ENCODE measurements at places on chromosomes 1 and 21.

- no peak for DNase-seq
Observed at GRCh38 chr1:226002667-226003501, 3.7 kb upstream of the SDE2 start.

DNA sequence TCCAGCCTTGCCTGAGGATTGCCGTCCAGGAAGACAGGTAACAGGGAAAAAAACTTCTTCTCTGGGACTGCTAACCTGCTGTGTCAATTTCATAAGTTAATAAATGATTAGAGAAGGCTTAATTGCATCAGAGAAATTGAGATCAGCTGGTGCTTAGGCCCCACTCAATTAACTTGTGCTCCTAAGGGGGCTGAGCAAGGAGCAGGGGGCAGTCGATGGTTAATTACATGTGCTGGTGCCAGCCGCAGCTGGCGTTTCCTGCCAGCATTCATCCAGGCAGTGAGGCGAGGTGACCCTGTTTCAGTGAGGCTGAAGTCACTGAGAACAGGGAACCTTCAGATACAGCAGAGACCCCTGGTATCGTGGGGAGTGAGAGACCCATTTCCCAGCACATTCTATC, 60.0 kb downstream of the FAM163A start:
- no peak for DNase-seq

DNA sequence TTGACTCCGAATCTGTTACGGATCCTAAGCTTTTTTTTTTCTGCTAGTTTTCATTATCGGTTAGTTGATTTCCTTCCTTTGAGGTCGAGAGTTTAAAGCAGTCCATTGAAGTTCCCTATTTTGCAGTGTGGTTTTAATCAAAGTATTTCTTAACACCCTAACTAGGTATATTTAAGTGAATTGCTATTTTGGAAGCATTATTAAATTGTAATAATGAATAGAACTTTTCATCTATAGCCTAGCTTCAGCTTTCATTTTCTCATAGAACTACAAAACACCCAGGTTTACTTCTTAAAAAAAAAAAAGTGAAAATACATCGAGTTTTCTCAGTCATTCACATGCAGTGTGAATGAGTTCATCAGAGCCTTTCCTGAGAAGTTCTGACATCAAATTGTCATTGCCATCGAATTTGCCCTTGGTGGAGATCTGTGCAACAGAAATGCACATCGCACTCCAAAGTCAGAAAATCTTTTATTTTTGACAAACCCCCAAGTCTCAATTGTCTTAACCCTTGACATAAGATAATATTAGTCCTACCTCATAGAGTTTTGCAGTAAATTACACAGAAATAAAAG, 1.1 kb upstream of the LBR start:
- DNase-seq, result no peak

GRCh38 chr1:68015369-68015768, 35.1 kb downstream of the DIRAS3 start:
- no peak for DNase-seq

DNA sequence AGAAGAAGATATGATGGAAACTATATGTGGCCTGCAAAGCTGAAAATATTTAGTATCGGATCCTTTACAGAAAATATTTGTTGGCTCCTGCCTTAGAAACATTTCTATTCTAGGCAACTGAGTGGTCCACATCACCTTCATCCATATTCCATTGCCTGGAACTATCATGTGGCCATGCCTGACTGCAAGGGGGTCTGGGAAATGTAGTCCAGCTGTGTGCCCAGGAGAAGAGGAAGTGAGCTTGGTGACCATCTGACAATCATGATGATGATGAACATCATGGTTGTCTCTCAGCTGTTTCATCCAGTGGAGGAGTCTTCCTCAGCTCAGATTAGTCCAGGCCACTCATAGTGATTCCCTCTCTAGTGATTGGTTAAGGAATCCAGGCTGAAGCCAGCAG, 61.8 kb upstream of the IFNLR1 start:
- DNase-seq, result no peak

GRCh38 chr1:174156437-174156836, 2.9 kb upstream of the RABGAP1L start:
- DNase-seq, result no peak

GRCh38 chr1:151908228-151908691, 1.1 kb downstream of the THEM4 start:
- DNase-seq, result no peak

GRCh38 chr1:12344596-12345349, 114.9 kb downstream of the VPS13D start:
- DNase-seq, result no peak

DNA sequence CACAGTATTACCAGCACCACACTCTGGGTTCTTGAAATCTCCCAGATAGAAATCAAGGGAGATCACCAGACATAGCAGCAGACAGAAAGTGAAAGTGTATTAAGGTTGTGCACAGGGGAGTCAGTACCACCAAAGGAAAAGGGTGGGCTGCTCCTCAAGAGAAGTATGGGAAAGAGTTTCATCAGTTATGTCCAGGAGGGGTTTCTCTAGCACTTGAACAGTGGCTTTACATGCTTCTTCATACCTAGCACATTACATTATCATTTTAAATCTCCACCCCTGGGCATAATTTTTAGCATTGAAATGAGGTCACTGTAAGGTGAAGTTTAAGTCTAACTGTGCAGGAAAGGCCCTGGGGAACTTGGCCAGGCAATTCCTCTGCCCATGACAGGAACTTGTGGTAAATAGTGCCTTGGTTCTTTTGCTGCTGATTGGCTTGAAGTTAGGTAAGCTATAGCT, 601.0 kb downstream of the NUF2 start:
- DNase-seq, result no peak

DNA sequence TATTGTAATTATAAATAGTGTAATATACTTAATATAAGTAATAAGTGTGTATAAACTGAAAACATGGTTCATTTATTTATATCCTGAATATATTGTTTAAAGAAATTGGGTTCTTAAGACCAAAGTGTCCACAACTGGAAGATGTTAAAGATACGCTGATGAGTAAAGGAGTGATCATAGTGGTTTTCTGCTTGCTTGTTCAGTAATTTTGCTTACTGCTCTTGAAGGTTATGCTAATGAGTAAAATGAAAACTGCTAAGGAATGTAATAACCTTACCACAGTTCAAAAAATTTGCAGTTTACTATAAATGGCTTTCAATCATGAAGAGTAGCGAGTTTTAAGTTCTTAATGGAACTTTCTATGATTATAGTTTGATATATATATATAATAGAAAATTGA, 22.0 kb downstream of the DONSON start:
- no peak for DNase-seq

- DNase-seq, result no peak
Observed at GRCh38 chr1:117627546-117628130, 21.8 kb downstream of the TENT5C start.

- no peak for DNase-seq
Observed at GRCh38 chr1:155166051-155166470, 7.0 kb downstream of the KRTCAP2 start.

DNA sequence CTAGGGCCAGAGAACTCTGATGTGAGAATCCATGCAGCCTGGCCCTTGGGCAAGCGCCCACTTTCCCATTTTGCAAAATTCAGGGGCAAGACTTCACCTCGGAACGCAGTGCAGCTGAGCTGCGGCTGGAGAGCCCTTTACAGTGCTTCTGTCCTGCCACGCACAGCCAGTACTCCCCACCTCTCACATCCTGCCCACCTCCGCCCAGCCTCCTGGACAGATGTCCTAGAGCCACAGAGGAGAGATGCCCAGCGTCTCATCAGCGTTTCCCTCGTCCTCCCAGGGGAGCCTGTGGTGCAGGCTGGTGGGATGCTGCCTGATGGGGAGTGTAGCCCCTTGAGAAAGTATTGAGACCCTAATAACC, 29.6 kb downstream of the RUNX3 start:
- no peak for DNase-seq

- DNase-seq, result no peak
Observed at GRCh38 chr1:176211396-176212165, 4.5 kb upstream of the COP1 start.

GRCh38 chr1:176789571-176790090, 326.7 kb downstream of the PAPPA2 start:
- DNase-seq, result no peak

DNA sequence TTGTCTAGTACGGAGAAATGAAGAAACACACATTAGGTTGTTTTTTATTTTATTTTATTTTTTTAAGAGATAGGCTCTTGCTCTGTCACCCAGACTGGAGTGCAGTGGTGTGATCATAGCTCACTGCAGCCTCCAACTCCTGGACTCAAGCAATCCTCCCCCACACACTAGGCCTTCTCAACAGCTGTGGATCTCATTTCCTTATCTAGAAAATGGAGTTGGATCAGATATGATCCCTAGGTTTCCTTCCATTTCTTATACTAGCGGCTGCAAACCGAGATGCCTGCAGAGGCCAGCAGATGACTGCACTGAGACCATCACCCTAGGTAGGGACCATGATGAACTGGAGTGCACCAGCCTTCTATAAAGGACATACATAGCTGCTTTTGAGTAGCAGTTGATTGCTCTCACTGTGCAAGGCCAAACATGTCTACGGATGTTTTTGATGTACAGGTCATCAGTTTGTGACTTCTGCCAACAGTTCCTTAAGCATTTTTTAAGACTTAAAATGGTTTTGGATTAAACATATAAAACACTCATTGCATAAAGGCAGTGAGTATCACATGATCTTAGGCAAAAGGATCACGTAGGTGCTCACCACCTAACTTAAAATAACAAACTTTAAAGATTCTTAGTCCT, 11.4 kb upstream of the KLHL12 start:
- no peak for DNase-seq

GRCh38 chr1:29259802-29260441, 23.6 kb downstream of the PTPRU start:
- no peak for DNase-seq

GRCh38 chr1:90720145-90720636, 3.1 kb upstream of the BARHL2 start:
- DNase-seq, result no peak
